NCI-H146 (cell line): ENCODE measurements at places on chromosomes 1 and 21.

- DNase-seq: no peak
Observed at GRCh38 chr1:198328458-198329032, 171.7 kb downstream of the NEK7 start.

- peak; percentile 5 for DNase-seq
Observed at GRCh38 chr1:194076646-194077045, 890.2 kb upstream of the B3GALT2 start.

DNA sequence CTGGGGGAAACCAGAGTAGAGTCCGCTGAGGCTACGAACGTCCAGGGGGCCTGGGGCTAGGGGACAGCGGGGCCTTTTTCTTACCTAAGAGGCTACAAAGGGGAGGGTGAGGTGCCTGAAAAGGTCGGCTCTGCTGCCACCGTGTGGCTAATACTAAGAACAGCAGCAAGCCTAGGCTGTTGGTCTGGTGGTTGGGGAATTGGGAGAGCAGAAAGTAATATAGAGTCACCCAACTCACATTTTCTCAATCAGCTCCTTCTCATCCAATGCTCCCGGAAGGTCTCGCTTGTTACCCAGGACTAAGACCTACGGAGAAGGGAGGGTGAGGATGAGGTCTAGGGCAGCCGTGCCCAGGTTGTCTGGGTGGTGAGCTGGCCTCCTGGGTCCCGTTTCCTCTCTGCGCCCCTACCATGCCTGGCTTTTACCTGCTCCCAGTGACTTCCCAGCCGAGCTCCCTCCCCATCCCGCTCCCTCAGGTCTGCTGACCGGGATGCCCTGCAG lies 9.3 kb downstream of the ARL8A start:
- peak; percentile 64 for DNase-seq

- no peak for DNase-seq
Observed at GRCh38 chr1:6513320-6513801, 21.9 kb upstream of the PLEKHG5 start.

GRCh38 chr1:6658359-6659060 lies 33.8 kb downstream of the THAP3 start:
- no peak for DNase-seq

GRCh38 chr1:76615253-76616035 lies 251.8 kb upstream of the ST6GALNAC5 start:
- no peak for DNase-seq

GRCh38 chr1:151680826-151681225 lies 35.8 kb downstream of the CELF3 start:
- no peak for DNase-seq

- DNase-seq: no peak
Observed at GRCh38 chr1:172929006-172929405, 121.7 kb downstream of the TNFSF18 start.
